ENCODE measurements at places on chromosomes 11 and 22.

DNA sequence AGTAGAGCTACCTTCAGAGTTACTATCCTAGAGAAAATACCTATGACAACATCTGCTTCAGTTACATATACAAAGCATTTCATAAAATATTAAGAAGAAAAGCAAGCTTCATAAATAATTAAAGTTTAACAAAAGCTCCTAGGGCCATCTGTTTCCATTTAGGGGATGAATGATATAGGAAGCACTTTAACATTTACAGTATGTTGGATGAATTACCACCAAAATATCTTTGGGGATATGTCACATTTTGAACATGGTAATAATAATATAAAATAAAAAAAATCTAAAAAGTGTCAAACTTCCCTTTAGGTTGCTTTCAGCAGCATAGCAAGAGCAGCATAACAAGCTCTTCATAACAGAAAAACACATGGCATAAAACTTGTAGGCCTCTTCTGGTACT is 104.6 kb downstream of the ATG16L2 start:
- no peak for DNase-seq

DNA sequence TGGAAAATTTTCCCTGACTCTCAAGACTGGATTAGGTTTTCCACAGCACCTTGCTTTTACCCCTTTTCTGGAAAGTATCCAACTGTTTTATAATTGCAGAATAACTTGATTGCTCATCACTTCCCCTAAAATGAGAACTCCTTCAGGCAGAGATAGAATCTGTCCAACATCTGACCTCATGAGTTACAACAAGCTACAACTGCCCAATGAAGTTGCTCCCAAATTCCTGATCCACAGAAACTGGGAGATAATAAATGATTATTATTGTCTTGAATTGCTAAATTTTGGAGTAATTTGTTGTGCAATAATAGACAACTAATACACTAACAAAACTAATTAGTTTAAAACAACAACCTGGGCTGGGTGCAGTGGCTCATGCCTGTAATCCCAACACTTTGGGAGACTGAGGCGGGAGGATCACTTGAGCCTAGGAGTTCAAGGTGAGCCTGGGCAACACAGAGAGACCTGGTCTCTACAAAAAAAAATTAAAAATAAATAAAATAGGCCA is 10.0 kb upstream of the CCDC83 start:
- DNase-seq: no peak

- no peak for DNase-seq
Measured at GRCh38 chr11:60718524-60719316, 5.8 kb upstream of the MS4A18 start.

DNA sequence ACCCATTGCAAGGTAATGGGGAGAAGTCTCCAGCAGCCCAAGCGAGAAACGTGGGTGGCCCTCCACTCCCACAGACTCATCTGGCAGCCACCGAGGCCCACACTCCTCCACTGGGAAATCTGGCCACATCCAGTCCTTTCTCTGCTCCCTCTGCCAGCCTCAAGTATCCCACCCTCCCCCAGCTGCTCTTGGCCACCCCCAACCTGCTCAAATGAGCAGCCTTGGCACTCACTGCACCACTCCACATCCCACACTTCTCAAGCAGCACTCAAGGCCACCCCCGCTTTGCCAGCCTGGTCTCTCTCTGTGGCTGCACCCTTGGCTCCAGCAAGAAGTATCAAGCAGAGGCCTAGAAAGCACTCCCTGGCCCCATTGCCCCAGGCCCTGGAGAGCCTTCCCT is 28.2 kb downstream of the SLC22A12 start:
- no peak for DNase-seq

GRCh38 chr11:106409671-106410070 is 332.2 kb downstream of the AASDHPPT start:
- no peak for DNase-seq

- DNase-seq: no peak
Measured at GRCh38 chr11:35362521-35362980, 56.8 kb downstream of the SLC1A2 start.

All from GM12864 (cell line).